ENCODE measurements at places on chromosomes 7 and 10.

DNA sequence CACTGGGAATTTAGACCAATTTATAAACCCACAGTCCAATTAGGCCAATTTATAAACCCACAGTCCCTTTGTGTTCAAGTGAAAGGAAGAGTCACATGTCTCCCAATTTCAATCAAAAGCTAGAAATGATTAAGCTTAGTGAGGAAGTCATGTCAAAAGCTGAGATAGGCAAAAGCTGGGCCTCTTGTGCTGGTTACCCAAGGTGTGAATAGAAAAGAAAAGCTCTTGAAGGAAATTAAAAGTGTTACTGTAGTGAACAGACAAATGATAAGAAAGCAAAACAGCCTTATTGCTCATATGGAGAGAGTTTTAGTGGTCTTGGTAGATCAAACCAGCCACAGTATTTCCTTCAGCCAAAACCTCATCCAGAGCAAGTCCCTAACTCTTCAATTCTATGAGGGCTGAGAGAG lies 245.0 kb downstream of the HDAC9 start:
- no peak for DNase-seq

- DNase-seq = no peak
Measured at GRCh38 chr7:69318794-69319193, 279.5 kb upstream of the AUTS2 start.

GRCh38 chr10:107545717-107546116 lies 381.2 kb upstream of the SORCS1 start:
- DNase-seq = no peak

DNA sequence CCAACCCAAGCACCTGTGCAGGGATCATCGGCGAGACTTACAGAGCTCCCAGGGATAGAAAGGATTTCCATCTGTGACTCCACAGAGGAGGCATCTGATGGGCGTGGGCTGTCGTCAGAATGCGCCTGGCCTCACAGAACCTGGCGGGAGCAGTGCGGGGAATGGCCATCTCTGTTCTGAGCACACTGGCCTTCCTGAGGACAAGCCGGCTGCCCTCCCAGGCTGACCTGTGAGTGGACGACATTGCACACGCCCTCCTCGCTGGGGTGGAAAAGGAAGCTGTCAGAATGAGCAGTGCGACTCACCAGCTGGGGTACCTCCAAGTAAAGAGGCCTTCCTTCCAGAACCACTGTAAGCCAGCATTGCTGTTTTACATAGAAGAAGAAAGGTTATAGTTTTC lies 234.6 kb upstream of the PITRM1 start:
- DNase-seq = no peak

DNA sequence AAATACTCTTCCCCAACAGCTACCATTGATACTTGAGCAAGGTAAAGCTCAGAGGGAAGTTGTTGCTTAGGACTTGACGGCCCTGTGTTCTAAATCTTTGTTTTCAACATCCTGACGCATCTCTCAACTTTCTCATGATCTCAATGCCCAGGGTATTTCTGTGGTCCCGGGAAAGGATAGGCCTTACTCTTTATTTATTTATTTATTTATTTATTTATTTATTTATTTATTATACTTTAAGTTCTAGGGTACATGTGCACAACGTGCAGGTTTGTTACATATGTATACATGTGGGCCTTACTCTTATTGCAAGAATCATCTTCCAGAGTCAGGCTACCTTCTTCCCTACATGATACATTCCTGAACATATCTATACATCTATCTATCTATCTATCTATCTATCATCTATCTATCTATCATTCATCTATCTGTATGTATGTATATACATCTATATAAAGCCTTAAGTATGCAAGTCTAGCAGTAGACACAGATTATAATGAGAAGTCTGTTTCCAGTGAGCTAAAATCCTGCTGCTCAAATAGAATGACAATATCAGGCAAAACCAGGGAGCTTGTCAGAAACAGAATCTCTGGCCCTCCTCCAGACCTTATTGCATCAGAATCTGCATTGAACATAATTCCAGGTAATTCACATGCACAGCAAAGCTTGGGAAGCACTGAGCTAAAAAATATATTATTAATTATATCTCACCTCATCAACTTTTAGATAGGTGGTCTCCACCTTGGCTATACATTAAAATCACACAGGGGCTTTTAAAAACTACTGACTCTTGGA lies 12.2 kb upstream of the CPA5 start:
- DNase-seq = no peak

DNA sequence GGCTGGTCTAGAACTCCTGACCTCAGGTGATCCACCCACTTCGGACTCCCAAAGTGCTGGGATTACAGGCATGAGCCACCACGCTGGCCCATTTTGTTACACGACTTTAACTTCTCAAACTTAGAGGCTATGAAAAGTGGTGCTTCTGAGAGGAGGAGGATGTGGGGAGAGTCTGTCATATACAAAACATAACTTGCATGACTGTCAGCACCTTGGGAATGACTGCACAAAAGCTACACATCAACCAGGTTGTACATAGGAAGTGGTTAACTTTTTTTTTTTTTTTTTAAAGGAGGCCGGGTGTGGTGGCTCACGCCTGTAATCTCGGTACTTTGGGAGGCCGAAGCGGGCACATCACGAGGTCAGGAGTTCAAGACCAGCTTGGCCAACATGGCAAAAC lies 43.4 kb upstream of the GSDME start:
- DNase-seq = no peak
